ENCODE measurements at places on chromosomes 5 and 9. TPM values are rescaled to one million over a fixed set of nuclear protein-coding genes. Genes with fewer than 3 reads are reported as not detected.

SLC46A2 gene
- not detected for total RNA-seq

CSF2 gene
- total RNA-seq, result 49.0 TPM

PCDHGA3 gene
- 0.04 TPM for total RNA-seq

TRIP13 gene
- 24.7 TPM for total RNA-seq

RXFP3 gene
- total RNA-seq, result not detected

SLC26A2 gene
- total RNA-seq, result 6.5 TPM

EIF4E1B gene
- not detected for total RNA-seq

NTNG2 gene
- not detected for total RNA-seq

PCDHGB6 gene
- 0.61 TPM for total RNA-seq

GHR gene
- total RNA-seq, result 2.0 TPM

ORM2 gene
- not detected for total RNA-seq

PCDHGA5 gene
- not detected for total RNA-seq

SHC3 gene
- total RNA-seq, result 0.04 TPM

OBP2B gene
- total RNA-seq, result not detected

STKLD1 gene
- 0.19 TPM for total RNA-seq

CYLC2 gene
- not detected for total RNA-seq

PHF24 gene
- total RNA-seq, result 0.27 TPM

TMEM174 gene
- not detected for total RNA-seq

IFNA7 gene
- not detected for total RNA-seq

NCS1 gene
- total RNA-seq, result 38.3 TPM

GFI1B gene
- not detected for total RNA-seq

LCN10 gene
- not detected for total RNA-seq

SPINK13 gene
- total RNA-seq, result not detected

AK1 gene
- 34.4 TPM for total RNA-seq

PRRX2 gene
- not detected for total RNA-seq

CDX1 gene
- not detected for total RNA-seq

TMC1 gene
- not detected for total RNA-seq

SLC36A3 gene
- total RNA-seq, result not detected

ZNF169 gene
- 0.62 TPM for total RNA-seq

LRRC14B gene
- total RNA-seq, result not detected

SPINK7 gene
- total RNA-seq, result 0.47 TPM

C5orf52 gene
- not detected for total RNA-seq

F12 gene
- total RNA-seq, result 7.5 TPM

PCDHB11 gene
- not detected for total RNA-seq

ABO gene
- total RNA-seq, result not detected

PTPA gene
- 97.7 TPM for total RNA-seq

ANP32B gene
- 26.6 TPM for total RNA-seq

LPCAT1 gene
- 52.9 TPM for total RNA-seq

SLC23A1 gene
- total RNA-seq, result not detected

CA9 gene
- total RNA-seq, result 2.1 TPM

MSX2 gene
- 4.8 TPM for total RNA-seq

RANBP17 gene
- 1.6 TPM for total RNA-seq

PALM2AKAP2 gene
- total RNA-seq, result 3.3 TPM

MAPK9 gene
- 19.6 TPM for total RNA-seq

CAVIN4 gene
- total RNA-seq, result 0.08 TPM

AK8 gene
- total RNA-seq, result 0.46 TPM

CDH9 gene
- total RNA-seq, result not detected

BAAT gene
- total RNA-seq, result not detected

NDUFA8 gene
- total RNA-seq, result 70.2 TPM

LCN2 gene
- total RNA-seq, result 22.4 TPM

ROPN1L gene
- total RNA-seq, result 0.08 TPM

SAXO1 gene
- not detected for total RNA-seq

TNFSF8 gene
- total RNA-seq, result not detected

SPAG8 gene
- total RNA-seq, result 0.04 TPM

TMEM252 gene
- not detected for total RNA-seq

Measured in hair follicular keratinocyte (primary cell).